ENCODE measurements at places on chromosomes 2 and 18.

GRCh38 chr2:154686162-154686561 lies 12.3 kb upstream of the KCNJ3 start:
- no peak for DNase-seq

DNA sequence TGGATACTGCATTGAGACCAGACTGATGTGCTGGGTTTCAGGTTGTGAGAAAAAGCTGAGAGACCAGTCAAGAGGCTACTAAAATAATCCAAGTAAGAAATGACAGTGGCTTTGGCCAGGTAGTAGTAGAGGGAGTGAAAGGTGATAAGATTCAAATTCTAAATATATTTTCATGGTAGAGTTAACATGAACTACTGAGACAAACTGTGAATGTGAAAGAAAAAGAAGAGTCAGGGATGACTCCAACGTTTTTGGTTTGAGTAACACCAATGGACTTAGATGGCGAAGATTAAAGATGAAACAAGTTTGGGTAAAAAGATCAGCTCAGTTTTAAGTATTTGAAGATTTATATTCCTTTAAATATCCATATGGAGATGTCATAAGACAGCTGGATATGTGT lies 209.4 kb downstream of the ZEB2 start:
- no peak for DNase-seq

DNA sequence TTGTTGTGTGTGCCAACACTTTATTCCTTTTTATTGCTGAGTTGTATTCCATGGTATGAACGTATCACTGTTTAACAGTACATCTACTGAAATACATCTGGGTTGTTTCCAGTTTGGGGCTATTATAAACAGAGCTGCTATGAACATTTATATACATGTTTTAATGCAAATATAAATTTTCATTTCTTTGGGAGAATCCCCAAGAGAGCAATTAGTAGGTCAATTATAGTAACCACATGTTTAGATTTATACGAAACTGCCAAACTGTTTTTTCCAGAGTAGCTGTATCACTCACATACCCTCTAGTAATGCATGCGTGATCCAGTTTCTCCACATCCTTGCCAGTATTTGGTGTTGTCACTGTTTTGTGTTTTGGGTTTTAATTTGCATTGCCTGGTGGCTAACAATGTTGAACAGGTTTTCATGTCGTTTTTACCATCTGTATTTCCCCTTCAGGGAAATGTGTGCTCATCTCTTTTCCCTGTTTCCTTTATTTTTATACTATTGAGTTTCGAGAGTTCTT lies 81.0 kb downstream of the TMEM131 start:
- DNase-seq = no peak

GRCh38 chr2:76450024-76450475 lies 739.3 kb upstream of the GCFC2 start:
- no peak for DNase-seq

- DNase-seq = no peak
These were observed 68.3 kb upstream of the MEIS1 start for GRCh38 chr2:66366619-66367018.

GRCh38 chr2:173741759-173742158 lies 223.4 kb downstream of the SP3 start:
- no peak for DNase-seq

Data from ovary (tissue), 10 donors.